ENCODE measurements at places on chromosomes 3 and 15.

DNA sequence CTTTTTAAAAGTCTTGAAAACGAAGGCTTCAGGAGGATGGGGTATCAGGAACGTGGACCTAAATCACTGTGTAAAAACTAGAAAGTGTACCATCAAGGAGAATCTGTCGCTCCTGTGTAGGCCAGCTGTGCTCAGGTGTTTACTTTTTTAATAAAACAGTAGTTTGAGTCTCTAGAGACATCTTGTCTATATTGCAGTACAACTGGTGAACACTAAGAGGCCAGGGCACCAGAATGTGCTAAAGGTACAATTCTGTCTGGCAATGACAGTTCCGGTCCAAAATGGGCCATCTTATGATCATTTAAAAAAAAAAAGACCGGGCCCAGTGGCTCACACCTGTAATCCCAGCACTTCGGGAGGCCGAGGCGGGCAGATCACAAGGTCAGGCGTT is 61.8 kb upstream of the MCF2L2 start:
- DNase-seq = no peak

DNA sequence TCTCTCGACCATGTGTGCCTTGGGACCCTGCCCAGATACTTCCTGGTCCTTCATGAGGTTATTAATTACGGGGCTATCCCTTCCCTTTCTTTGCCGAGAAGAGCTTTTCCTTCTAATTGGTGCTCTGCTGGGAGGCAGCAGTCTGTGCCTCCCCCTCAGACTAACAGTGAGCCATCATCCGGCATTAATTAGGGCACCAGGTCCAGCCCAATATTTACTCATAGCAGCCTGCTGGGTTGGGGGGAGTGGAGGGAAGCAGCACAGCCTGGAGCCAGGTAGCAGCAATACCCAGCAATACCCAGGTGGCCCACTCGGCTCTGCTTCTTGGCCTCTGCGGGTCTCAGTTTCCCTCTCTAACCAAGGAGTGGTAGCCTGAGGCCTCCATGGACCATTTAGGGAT is 20.1 kb downstream of the CACNA2D2 start:
- DNase-seq = no peak

- no peak for DNase-seq
Measured at GRCh38 chr15:92076541-92076940, 223.0 kb downstream of the SLCO3A1 start.

GRCh38 chr3:52253314-52254304 is 8.1 kb downstream of the PPM1M start:
- no peak for DNase-seq

DNA sequence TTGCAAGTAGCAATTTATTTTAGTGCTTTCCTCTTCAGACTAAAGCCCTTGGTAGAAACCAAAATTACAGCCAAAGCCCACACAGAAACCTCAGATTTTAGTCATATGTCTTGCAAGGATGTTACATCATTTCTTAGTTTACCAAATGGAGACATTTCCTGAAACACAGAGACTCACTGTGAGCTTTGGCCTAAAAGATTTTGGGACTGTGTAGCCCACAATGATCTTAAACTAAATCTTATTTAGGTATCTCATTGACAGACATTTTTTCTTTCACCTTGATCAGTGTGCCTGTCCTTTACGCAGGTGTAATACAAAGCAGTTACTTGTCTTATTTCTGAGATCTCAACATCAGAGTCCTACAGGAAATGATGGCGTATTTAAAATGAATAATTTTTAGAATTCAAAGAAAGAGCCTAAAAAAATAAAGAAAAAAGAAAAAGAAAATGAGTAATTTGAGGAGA is 27.8 kb upstream of the AP4E1 start:
- DNase-seq = no peak

DNA sequence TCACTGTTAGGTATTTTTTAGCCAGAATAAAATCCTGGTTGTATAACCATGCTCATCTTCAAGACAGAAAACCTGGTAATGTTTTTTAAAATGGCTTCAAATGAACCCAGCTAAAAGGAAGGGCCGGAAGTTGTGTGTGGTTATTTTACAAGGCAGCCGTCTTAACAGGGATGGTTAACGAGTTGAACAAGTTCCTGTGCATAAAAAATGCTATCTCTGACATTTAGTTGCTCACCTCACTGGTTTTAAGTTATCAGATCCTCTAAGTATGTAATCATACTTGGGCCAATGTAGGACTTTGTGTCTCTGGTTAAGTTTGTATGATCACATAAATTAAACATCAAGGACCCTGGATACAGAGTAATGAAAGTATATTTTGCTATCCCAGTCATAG is 2.1 kb downstream of the ATP11B start:
- DNase-seq = no peak

- no peak for DNase-seq
Measured at GRCh38 chr15:41948490-41948889, 23.9 kb downstream of the EHD4 start.

DNA sequence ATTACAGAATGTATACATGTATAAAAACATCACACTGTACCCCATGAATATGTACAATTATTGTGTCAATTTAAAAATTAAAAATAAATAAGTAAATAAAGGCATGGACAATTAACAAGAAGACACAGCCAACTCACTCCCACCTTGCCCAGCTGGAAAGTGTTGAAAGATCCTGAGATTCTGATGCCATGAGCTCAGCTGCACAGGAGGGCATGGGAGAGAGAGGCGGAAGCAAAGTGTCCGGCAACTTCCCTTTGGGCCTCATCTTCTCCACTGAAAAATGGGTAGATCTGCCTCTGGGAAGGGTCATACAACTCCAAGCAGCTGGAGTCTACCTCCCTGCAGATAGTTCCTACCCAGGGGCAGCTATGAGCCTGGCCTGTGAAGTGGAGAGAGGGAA is 277.3 kb downstream of the UACA start:
- DNase-seq = no peak

- DNase-seq = peak; percentile 53
Measured at GRCh38 chr3:120153294-120153693, 59.0 kb upstream of the GSK3B start.

GRCh38 chr3:15500107-15500724 is 21.3 kb downstream of the COLQ start:
- DNase-seq = no peak

- DNase-seq = peak; percentile 43
Measured at GRCh38 chr3:122564155-122564912, at the start of the genes DTX3L and PARP9. DTX3L (plus strand) TSS chr3:122564338; CDS start chr3:122564427, 89 bp downstream. PARP9 (minus strand) TSS chr3:122564300; CDS start chr3:122559620, 4,680 bp downstream.

- DNase-seq = no peak
Measured at GRCh38 chr3:188584958-188585689, 431.2 kb downstream of the LPP start.

DNA sequence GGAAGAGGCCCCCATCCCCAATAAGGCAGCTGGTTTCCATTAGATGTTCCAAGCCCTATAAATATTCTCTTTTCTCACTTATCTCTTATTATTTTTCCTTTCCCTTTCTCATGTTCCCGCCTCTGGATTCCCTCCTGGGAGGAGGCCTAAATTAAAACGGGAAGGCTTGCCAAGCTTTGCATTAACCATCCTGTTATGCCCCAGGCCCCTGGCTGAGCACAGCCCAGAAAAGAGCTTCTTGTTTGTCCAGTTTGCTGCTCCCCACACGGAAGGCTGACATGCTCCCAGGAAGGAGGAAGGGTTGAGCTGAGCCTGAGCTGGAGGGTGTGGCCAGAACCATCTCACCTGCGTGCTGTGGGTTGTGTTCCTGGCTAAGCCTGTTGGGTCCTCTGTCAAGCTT is 63.1 kb upstream of the BOC start:
- no peak for DNase-seq

DNA sequence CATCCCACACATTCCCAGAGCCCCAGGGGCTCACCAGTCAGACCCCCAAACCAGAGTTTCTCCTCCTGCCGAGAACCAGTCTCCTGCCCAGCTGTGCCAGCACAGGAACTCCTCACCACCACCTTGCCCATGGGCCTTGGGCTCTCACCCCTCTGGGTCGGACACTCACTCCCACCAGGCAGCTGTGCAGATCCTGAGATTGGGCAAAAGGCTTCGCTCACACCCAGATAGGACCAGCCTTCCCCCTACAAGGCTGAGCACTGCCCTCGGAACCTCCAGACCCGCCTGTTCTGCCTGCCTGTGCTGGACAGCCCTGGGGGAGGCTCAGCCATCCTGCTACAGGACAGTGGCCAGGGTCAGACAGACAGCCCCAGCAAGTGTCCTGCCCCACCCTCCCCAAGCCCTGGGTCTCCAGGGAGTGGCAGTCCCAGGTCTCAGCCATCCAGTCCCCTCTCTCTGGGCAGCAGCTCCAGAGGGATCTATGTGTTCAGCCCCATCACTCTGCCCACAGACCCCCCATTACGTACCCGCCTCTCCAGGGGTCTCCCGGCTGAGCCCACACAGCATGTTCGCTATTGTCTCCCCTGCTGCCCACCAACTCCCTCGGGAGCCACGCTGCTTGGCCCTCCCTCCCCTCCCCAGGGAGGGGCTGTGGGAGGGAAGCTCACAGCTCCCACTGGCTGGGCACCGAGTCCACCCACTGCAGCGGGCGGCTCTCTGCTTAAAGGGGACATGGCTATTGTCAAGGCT is at the start of gene GRIP2:
Gene GRIP2, minus strand, starts transcription at position 601 of the 750 bp plus-strand sequence. Its CDS starts 34 bp downstream, at position 567.
- no peak for DNase-seq

DNA sequence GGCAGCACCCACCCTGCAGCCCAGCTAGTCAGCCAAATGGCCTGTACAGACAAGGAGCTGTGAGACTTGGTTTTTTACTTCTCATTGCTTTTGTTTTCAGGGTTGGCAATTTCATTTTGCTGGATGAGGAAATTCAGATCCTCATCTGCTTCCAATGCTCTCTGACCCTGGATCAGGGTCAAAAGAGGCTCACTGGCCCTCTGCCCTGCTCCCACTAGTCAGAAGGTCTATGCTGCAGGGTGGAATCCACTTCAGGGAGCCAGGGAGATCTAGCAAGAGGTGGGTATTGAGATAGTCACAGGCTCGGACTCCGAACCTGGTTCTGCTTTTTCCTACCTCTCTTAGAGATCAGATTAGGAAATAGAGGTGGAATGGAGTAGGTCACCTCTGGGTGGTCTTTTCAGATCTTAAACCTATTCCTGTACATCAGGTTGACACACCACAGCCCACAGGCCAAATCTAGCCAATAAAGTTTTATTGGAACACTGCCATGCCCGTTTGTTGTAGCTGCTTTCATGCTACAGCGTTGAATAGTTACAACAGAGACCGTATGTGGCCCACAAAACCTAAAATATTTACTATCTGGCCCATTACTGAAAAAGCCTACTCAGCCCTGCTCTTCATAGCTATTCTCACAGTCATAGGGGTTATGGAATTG is 26.4 kb upstream of the GLCE start:
- DNase-seq = no peak

All from pulmonary artery endothelial cell (primary cell).